Stimulated activated naive CD8-positive, alpha-beta T cell treated with anti-CD3 and anti-CD28 coated beads, Interleukin-15, amount 100 ng/mL, for 72 hours (primary cell): ENCODE measurements at places on chromosomes 16 and 17.
A peak's percentile ranks its signal among the peaks of the same experiment; 100 is the strongest.

DNA sequence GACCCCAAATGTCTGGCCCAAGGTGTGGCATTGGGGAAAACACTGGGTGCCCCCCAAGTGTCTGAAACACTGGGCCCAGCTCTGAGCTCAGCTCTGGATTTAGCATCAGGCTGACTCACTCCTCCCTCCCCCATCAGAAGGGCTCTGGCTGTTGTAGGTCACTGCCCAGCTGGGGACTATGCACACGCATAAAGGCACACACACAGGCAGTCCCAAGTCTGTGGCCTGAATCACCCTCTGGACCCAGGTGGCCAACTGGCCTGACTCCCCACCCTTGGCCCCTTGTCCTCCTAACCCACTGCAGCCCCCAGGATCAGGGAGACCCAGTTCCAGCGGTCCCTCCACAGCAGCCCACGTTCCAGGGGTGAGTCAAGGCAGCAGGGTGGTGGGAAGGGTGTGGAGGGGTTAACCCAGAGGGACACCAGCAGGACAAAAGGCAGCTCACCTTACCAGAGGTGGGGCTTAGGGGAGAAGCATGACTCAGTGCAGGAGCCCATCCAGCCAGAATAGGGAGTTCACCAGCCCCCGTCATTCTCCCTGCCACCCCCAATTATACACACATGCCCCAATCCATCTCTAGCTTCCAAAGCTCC, 47.0 kb downstream of the MYO18A start:
- DNase-seq, result no peak

- peak; percentile 70 for DNase-seq
Observed at GRCh38 chr17:49223517-49224197, 6.9 kb downstream of the PHOSPHO1 start.

DNA sequence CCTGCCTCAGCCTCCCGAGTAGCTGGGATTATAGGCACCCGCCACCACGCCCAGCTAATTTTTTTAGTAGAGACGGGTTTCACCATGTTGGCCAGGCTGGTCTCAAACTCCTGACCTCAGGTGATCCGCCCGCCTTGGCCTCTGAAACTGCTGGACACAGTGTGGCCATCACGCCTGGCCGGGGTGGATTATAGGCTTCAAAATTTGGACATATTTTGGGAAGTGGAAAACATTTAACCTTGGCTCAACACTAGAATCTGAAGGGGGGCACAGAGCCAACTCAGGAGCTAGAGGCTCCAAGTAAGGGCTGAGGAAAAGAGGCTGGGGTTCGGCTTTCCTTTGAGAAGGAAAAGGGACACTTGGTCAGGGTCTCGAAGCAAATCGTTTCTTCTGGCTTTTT, 2.2 kb upstream of the CDK5R1 start:
- no peak for DNase-seq

DNA sequence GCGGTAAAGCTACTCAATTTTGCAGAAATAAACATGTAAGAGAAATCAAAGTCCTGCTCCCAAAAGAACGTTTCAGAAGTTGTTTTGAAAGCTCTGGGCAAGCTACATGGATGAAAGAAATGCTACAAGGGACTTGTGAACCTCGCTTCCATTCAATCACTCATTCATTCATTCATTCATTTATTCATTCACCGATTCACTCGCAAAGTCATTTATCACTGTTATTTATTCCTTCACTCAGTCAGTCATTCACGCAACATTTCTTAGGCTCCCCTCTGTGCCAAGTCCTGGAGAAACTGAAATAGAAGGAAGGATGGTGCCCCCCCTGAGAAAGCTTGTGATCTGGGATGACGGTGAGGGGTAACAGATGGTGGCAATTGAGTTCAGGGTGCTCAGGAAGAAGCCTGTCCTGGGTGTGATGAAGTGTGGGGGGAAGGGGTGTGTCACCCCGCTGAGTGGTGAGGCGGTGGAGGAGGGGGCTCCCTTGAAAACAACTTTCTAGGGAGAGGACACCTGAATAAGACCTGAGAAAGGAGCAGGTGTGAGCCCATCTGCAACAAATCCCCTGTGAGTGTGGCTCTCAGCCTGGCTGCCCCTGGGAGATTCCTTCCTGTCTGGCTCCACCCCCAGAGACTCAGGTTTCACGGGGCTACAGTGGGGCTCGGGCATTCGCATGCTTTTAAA, 36.3 kb upstream of the PRSS54 start:
- no peak for DNase-seq

DNA sequence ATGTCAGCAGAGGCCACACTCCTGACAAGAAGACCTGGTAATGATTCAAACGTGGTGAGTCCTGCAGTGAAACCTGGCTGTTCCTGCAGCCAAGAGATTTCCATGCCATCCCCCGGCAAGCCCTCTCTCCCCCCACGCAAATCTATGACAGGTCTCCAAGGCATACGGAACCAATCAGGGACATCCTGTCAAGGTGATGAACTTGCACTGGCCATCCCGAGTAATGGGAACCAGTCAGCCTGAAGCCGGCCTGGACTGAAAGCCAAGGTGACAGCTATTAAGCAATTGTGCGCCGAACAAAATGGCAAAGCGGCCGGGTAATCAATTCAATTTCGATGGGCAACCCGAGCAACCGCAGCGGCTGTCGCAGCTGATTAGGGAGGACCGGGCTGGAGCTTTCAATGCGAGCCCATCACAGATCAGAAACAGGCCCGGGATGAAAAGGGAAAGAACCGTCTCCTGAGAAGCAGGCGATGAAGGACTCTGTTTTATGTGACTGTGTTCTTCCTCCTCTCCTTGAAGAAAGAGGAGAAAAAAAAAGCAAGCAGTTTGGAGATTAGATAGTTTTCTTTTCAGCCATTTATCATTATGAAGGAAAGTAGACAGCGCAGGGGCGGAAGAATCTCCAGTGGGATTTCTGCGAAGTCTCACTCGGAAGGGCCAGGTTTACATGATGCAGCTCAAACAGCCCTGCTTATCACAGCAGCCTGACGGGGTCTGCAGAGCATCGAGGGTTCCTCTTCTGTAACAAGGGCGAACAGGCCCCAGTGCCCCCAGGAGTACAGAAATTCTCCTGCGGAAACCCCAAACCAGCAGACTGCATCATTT, 35.2 kb downstream of the TBX4 start:
- DNase-seq, result no peak

- DNase-seq, result no peak
Observed at GRCh38 chr17:66726846-66727245, 108.1 kb upstream of the CACNG5 start.

DNA sequence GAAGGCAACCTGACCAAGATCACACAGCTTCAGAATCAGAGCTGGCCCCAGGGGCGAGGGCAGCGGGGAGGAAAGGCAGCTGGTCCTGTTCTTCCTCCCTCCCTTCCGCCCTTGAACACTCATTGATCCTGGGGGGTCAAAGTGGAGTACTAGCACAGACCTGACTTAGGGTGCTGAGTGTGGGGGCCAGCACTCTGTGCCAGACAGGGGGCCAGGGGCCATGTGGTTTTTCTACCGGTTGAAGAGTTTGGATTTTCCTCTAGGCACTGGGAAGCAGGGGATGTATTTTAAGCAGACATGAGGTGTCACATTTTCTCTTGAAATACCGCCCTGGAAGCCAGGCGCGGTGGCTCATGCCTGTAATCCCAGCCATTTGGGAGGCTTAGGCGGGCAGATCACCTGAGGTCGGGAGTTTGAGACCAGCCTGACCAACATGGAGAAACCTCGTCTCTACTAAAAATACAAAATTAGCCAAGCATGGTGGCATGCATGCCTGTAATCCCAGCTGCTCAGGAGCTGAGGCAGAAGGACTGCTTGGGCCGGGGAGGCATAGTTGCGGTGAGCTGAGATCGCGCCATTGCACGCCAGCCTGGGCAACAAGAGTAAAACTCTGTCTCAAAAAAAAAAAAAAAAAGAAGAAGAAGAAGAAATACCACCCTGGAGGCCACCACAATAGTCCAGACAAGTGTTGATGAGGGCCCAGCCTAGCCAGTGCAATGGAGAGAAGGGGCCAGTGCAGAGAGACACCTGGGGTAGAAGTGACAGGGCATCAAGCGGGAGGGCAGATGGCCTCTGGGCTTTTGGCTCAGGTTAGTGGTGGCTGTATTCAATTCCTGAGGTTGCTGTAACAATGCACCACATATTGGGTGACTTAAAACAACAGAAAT, 15.3 kb downstream of the OSBPL7 start:
- DNase-seq, result no peak

GRCh38 chr17:1487939-1488825, 4.3 kb downstream of the MYO1C start:
- peak; percentile 64 for DNase-seq

DNA sequence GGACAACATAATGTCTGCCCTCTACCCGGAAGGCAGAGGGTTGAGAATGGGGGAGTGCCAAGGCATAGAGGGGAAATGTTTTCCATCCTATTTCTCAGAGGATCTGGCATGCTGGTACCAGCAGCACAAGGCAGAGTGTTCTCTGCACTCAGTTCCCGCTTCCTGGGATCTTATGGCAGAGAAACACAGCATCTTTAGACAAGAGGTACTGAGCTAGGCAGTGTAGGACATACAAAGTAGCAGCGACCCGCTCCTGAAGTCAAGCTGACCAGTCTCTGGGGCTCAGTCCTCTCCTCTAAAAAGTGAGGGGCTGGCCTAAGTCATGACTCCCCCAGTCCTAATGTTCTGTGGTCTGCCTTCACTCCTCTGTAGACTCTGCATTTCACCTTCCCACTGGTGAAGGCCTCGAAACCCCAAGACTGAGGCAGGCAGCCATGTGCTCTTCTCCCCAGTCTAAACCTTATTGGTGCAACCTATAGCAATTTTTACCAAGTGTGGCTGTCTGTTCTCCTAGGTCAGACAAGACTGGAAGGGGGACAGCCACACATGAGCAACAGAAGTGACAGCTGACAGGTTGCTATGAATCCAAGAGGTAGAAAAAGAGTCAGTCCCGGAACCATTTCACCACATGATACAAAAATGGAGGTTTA, 11.3 kb upstream of the TSPOAP1 start:
- DNase-seq, result no peak

DNA sequence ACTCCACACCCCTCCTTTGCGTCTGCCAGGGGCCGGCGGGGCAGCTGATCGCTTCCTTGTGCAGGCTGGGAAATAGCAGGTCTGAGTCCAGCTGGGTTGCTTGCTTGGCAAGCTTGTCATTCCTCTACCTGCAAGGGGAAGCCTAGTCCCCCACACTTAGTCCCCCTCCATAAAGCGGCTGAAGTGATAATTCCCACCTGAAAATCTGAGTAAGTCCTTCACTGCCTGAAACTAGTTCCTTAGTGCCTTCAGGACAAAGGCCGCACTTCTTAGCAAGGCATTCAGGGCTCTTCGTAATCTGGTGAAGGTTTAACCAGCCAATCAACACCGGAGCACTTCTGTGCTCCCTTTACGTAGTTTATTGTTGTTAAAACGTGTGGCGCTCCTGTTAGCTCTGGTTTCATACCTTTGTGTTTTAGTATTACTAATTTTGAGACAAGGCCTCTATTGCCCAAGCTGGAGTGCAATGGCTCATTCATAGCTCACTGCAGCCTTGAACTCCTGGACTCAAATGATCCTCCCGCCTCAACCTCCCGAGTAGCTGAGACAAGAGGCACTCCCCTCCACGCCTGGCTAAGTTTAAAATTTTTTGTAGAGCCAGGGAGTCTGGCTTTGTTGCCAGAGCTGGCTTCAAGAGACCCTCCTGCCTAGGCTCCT, 817 bp downstream of the PSKH1 start:
- DNase-seq, result no peak

GRCh38 chr17:50661348-50661747, 26.7 kb downstream of the ABCC3 start:
- DNase-seq, result no peak

- no peak for DNase-seq
Observed at GRCh38 chr17:74484066-74484465, 17.6 kb downstream of the CD300A start.
